ENCODE measurements at places on chromosomes 4 and X.

DNA sequence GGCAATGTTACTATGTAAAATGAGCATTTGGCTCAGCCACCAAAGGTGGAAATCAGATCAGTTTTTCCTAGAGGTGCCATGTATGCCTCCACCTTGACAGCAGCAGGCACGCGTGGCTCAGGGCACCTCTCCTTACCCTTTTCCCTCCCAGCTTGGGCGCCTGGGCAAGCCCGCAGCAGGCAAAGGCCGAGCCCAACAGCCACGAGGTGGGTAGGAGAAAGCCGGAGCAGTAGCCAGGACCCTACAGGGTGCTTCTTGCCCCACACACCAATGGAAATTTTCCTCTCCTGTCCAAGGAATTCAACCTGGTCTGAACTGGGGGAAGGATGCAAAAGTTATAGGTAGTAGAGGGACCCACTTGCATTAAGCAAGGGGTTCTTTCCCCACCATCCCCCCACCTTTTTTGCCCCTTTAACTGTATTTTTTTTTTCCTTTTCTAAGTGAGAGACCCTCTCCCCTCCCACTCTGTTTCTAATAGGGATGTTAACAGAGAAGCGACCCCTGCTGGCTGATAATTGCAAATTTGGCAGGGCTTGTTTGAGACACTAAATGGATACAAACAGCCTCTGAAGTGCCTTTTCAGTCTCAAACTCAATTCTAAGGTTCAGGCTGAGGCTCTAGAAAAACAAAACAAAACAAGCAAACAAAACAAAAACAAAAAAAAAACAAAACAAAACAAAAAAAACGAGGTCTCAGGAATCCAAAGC lies 895.1 kb downstream of the PCDH18 start:
- DNase-seq: no peak

DNA sequence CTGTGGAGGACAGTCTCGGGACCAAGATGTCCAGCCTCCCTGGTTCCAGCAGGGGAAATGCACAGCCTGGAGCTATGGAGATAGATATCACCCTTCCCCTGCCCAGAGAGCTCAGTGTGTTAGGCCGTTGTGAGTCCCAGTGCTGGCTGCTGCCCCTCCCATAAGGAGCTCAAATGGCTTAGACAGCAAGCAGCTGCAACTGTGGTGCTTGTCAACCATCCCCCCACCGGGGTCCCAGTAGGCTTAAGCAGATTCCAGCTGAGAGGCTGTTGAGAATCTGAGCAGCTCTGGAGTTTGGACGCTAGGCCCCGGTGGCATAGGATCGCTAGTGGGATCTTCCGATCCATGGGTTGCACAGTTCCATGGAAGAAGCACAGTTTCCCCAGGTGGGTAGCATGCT lies 181.8 kb upstream of the POF1B start:
- no peak for DNase-seq

DNA sequence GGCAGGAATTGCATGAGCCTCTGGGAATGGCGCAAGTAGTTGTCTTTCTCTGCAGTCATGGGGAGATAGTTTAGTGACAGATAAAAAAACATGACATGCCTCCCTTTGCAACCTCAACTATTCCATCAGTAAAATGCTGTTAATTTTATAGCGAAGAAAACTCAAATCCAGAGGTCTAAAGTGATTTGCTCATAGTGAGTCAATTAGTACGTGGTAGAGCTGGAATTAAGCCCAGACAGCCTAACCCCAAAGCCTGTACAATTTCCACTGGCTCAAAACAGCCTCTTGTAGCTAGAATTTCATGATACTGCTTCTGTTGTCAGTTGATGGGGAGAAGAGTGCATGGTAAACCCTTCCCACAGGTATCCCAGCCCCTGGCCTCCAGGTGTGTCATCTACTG lies 81.3 kb upstream of the TRPC5 start:
- DNase-seq: no peak

- no peak for DNase-seq
Observed at GRCh38 chr4:126038502-126039144, 723.9 kb downstream of the FAT4 start.

DNA sequence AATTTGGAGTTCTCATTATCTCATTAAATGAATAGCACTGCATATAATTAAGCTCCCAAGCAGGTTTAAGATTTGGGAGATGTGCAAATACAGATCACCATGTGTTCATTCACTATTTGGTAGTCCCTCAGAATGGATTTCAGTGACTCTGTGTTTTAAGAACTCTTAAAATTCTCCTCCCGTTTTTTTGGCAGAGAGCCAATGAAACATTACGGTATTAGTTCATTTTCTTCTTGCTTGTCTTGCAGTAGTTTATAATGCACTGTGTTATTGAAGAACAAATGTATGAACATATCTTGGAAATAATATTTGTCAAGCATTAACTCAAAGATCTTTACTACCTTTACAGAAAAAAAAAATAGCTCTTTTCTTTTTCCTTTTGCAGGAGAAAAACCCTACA lies 32.7 kb downstream of the KLF3 start:
- no peak for DNase-seq

GRCh38 chrX:118038614-118039365 lies 77.8 kb downstream of the KLHL13 start:
- no peak for DNase-seq

- no peak for DNase-seq
Observed at GRCh38 chr4:83646538-83647239, 110.8 kb downstream of the GPAT3 start.

- no peak for DNase-seq
Observed at GRCh38 chrX:46954716-46955115, 42.5 kb downstream of the JADE3 start.

- no peak for DNase-seq
Observed at GRCh38 chr4:122968227-122968812, 45.9 kb upstream of the NUDT6 start.

DNA sequence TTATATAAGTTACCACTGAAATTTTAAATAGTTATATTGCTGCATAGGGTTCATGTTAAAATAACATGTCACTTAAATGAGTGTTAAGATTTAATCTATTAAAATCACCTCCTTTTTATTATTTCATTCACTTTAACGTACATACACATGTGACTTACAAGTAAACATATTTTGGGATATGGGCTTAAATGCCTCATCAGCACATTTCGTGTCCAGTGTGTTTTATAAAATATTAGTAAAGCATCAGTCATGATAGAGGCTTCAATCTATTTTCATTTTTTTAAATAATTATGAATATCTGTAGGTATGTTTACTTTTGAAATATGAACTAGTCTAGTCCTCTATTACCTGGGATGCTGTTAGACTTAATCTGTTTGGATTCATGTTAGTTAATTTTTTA lies 143.6 kb downstream of the NPNT start:
- no peak for DNase-seq

- DNase-seq: no peak
Observed at GRCh38 chr4:94349193-94349592, 6.6 kb upstream of the HPGDS start.

- no peak for DNase-seq
Observed at GRCh38 chr4:121056066-121056465, 16.3 kb downstream of the NDNF start.

DNA sequence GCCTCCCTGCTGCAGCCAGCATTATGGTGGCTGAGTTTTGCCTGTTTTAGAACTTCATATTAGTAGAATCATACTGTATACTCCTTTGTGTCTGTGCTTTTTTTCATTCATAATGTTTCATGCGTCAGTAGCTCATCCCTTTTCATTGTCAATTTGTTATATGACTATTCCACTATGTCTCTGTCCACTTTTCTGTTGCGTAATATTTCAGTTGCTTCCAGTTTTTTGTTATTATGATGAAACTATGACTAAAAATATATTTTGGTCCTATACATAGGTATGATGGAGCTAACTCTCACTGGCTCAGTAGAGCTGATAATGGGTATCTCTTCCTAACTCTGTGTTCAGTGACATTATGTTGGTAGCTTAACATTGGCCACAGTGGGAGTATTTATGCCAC lies 48.3 kb downstream of the DMP1 start:
- no peak for DNase-seq

GRCh38 chrX:39788521-39788920 lies 309.2 kb downstream of the BCOR start:
- no peak for DNase-seq

DNA sequence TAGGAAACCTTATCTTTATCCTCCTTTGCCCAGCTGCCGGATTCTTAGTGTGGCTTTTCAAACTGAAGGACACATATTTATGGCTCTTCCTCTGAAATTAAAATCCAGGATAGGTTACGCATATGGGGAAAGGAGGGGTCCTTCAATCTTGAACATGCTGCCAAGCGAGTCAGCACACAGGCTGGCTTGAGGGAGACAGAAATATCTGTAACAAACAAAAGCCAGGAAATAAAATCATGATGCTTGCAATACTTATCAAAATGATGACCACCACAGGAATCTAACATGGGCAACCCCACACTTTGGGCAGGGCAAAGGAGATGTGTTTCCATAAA lies 196.4 kb upstream of the LDB2 start:
- no peak for DNase-seq

GRCh38 chr4:100945789-100946188 lies 401.5 kb downstream of the PPP3CA start:
- DNase-seq: no peak

DNA sequence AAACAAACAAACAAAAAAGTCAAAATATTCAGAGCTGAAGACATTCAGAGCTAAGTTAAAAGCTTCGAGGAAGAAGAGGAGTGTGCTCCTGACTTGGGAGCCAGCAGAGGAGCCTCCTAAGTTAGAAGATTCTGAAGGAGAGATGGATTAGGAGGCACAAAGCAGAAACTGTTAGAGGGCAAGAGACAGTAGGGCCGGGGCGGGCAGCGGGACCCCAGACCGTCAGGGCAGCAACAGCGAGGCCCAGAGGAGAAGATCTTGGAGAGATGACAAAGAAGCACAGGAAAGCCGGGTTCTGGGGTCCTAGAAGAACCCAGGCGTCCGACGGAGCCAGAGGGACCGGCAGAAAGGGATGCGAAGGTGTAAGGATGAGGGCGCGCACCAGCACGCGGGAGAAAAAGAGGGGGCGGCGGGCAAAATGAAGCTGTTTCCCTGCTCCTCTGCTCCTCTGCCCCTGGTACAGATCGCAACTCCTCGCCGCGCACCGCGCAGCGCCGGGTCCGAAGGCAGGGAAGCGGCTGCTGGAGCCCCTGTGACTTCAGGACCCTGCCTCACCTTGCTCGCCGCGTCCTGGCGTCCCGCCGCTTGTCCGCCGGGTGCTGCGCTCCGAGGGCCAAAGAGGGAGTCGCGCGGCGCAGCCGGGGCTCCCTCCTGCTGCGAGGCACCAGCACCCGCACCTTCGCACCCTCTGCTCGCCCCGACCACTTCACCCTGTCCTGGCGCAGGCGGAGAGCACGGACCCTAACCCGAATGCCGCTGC lies 477 bp downstream of the KLHL13 start:
- DNase-seq: no peak

All from activated T-cell treated with anti-CD3 and anti-CD28 coated beads, Interleukin-2, amount 50 U/mL, for 4 hours (primary cell).